ENCODE measurements at places on chromosomes 12 and 14. TPM values are rescaled to one million over a fixed set of nuclear protein-coding genes. Genes with fewer than 3 reads are reported as not detected.

- H3K36me3 ChIP-seq = peaks cover 20% of the 10 kb centered on the region
- no peaks in the 10 kb centered on the region for H3K27me3 ChIP-seq
- peaks cover 33% of the 10 kb centered on the region for H3K4me1 ChIP-seq
- no peak for DNase-seq
- no peak overlapping the region for H3K27ac ChIP-seq
These were observed 30.3 kb downstream of the CORO1C start for GRCh38 chr12:108700833-108701541.

- H3K36me3 ChIP-seq = no peaks in the 10 kb centered on the region
- no peak overlapping the region for H3K4me3 ChIP-seq
- no peak for DNase-seq
- H3K27ac ChIP-seq = no peak overlapping the region
These were observed 20.3 kb upstream of the EIF5 start for GRCh38 chr14:103313704-103314103.

DNA sequence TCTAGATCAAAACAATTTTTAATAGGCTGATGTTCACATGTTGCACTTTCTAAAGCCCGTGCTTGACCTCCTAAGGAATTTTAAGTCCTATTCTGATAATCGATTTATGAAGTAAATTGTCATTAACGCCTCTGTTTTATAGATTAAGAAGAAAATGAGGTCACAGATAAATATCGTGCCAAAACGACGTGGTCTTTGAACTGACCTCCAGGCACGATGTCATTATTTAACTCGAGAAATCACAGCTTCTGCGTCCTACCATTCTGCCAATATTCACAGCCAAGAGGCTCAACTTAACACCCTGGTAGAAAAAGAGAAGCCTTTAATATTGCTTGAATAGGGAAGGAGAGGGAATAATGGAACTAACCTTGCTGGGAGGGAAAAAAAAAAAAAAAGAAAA is 888 bp upstream of the EEA1 start:
- peaks cover 4% of the 10 kb centered on the region for H3K36me3 ChIP-seq
- H3K27me3 ChIP-seq = no peaks in the 10 kb centered on the region
- DNase-seq = no peak
- peak overlapping the region; percentile 80 for H3K4me3 ChIP-seq
- peak overlapping the region; percentile 96 for H3K27ac ChIP-seq
- peaks cover 29% of the 10 kb centered on the region for H3K4me1 ChIP-seq

ARHGEF25 gene
- total RNA-seq = 0.42 TPM

DNA sequence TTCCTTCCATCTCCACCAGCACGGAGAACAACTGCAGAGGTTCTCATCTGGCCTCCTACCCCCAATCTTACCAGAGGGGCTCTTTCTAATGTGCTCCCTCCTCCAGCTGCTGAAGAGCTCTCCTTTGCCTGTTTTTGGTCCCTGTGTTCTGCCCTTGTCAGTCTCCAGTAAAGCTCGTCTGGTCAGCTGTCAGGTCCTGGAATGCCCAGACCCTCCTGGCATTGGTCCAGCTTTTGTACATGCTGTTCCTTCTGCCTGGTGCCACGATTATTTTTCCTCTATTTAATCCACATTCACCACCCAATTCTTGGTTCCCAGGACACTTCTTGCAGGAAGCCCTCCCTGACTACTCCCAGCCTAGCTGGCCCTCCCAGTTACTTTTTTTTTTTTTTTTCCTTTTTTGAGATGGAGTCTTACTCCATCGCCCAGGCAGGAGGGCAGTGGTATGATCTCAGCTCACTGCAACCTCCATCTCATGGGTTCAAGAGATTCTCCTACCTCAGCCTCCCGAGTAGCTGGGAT is 6.5 kb downstream of the SLC8B1 start:
- H3K4me1 ChIP-seq = peaks cover 17% of the 10 kb centered on the region
- no peak overlapping the region for H3K4me3 ChIP-seq
- H3K27me3 ChIP-seq = no peaks in the 10 kb centered on the region

DNA sequence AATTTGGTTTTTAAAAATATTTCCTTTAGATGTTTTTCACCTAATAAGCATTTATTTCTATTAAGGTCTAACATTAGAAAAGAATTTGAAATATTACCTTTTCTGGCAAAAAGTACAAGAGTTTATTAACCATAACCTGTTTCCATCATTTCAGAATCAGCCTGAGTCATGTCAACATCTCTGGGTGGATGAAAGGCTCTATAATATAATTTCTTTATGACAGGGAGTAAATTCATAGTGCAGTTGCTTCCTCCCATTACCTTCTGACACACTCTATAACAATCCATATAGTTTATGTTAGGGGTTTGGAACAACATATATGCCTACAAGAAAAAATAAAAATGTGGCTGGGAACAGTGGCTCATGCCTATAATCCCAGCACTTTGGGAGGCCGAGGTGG is 134.5 kb downstream of the SLC2A13 start:
- no peaks in the 10 kb centered on the region for H3K4me1 ChIP-seq
- no peaks in the 10 kb centered on the region for H3K36me3 ChIP-seq
- H3K27me3 ChIP-seq = no peaks in the 10 kb centered on the region
- DNase-seq = no peak

DNA sequence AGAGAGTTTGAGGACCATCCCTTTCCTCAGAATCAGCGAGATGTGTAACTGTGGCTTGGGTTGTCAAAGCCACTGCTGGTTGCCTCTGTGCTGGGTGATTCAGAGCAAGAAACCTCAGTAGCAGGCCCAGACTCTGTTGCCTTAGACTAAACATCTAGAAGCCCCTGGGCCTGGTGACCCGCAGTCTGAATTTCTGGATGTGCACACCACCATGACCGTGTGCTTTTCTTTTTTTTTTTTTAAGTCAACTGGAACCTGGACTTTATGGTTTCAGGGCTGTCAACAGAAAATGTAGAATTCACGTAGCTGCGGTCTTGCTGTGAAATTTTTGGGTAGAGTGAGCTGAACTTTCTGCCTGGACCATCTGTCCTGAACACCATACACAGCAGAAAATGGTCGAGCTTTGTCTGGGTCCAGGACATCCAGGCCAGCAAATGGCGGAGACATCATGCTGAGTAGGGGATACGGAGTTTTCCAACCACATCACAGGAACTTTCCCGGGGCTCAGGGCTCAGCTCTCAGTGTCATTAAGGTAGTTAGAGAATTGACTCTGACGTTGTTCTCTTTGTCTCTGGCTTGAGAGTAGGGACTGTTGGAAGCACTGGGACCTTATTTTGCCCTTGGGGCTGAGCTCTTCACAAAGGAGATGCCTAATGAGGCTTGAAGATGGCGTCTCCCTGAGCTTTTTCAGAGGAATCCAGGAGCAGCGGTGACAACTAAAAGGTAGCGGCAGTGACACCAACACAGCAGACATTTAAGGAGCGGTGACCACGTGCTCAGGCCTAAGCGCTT is 23.0 kb upstream of the BATF start:
- peaks cover 33% of the 10 kb centered on the region for H3K4me1 ChIP-seq
- DNase-seq = no peak
- no peak overlapping the region for H3K27ac ChIP-seq
- no peaks in the 10 kb centered on the region for H3K36me3 ChIP-seq
- H3K4me3 ChIP-seq = no peak overlapping the region

- no peak for DNase-seq
- H3K27me3 ChIP-seq = no peaks in the 10 kb centered on the region
- H3K27ac ChIP-seq = no peak overlapping the region
- peaks cover 19% of the 10 kb centered on the region for H3K36me3 ChIP-seq
- peaks cover 37% of the 10 kb centered on the region for H3K4me1 ChIP-seq
These were observed 34.4 kb downstream of the CDK17 start for GRCh38 chr12:96365604-96366380.

OAS2 gene
- total RNA-seq = 294 TPM

LRTM2 gene
- total RNA-seq = not detected

PLCZ1 gene
- total RNA-seq = not detected

APOF gene
- total RNA-seq = not detected

- peaks cover 31% of the 10 kb centered on the region for H3K36me3 ChIP-seq
- no peak for DNase-seq
- peak overlapping the region; percentile 67 for H3K27ac ChIP-seq
- H3K27me3 ChIP-seq = no peaks in the 10 kb centered on the region
- no peak overlapping the region for H3K4me3 ChIP-seq
These were observed 30.0 kb downstream of the GALNT4 start for GRCh38 chr12:89494411-89495231.

DNA sequence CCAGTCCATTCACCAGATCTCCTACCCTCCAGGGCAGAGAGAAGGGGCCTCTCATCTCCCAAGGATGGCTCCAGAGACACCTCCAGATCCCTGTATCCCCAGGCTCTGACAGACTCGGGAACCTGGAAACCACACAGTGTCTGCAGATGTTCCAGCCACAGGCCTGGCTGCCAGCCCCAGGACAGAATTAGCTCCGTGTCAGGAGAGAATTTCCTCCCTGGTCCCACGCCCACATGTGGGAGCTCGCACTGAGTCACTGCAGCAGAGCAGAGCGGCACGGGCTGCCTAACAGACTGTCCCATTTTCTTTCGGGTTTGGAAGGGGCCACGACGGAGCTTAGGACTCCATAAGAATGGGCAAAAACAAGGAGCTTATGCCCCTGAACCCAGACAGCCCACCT is 33.6 kb downstream of the CMKLR1 start:
- DNase-seq = no peak
- no peaks in the 10 kb centered on the region for H3K36me3 ChIP-seq
- H3K4me3 ChIP-seq = no peak overlapping the region
- H3K27ac ChIP-seq = no peak overlapping the region
- H3K27me3 ChIP-seq = peaks cover 3% of the 10 kb centered on the region

GRCh38 chr14:71883094-71883493 is 49.1 kb upstream of the RGS6 start:
- no peaks in the 10 kb centered on the region for H3K4me1 ChIP-seq
- H3K27me3 ChIP-seq = peaks cover 2% of the 10 kb centered on the region
- no peak overlapping the region for H3K4me3 ChIP-seq
- no peaks in the 10 kb centered on the region for H3K36me3 ChIP-seq
- no peak overlapping the region for H3K27ac ChIP-seq

DNA sequence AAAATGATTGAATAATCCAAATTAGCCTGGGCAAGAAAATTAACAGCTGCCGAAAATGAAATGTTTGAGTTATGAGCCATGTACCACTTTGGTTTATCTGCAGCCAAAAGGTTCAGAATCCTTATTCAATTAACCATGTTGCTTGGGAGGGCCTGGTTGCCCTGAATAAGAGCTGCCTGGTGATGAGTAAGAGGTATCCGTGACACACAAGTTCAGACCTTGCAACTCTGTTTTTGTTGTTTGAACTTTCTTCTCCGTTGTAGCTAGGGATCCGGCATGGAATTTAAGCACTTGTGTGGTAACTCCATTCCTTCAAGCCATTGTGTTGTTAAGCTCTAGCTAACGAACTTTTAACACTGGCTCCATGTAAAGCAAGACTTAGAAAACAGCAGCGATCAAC is 35.7 kb downstream of the FOXA1 start:
- DNase-seq = no peak
- H3K27me3 ChIP-seq = no peaks in the 10 kb centered on the region
- H3K27ac ChIP-seq = no peak overlapping the region
- H3K4me3 ChIP-seq = no peak overlapping the region
- H3K36me3 ChIP-seq = no peaks in the 10 kb centered on the region
- H3K4me1 ChIP-seq = no peaks in the 10 kb centered on the region

PRR4 gene
- total RNA-seq = 2.5 TPM

KRT6C gene
- not detected for total RNA-seq

TAS2R50 gene
- 0.60 TPM for total RNA-seq

GRCh38 chr14:88599326-88599725 is 36.5 kb downstream of the ZC3H14 start:
- DNase-seq = no peak
- peak overlapping the region; percentile 87 for H3K27ac ChIP-seq
- H3K4me3 ChIP-seq = no peak overlapping the region
- H3K4me1 ChIP-seq = peaks cover 37% of the 10 kb centered on the region
- peaks cover 63% of the 10 kb centered on the region for H3K36me3 ChIP-seq

DNA sequence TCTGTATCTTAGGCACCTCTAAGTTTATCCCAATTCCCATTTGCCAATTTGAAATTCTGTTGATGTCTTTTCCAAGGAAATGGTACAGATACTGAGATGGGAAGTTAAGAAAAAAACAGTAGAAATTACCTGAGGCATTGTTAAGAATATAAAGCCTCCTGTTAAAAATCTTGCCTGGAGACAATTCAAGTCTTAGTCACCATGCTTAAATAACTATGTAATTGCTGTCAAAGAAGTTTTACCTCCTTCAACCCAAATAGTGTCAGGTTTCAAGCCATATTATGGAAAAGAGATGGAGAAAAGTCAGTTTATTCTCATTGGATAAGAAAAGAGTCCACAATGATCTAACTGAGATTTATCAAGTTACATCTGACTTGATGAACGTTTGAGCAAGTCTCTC is 974.7 kb downstream of the GALC start:
- H3K27ac ChIP-seq = no peak overlapping the region
- DNase-seq = no peak
- no peaks in the 10 kb centered on the region for H3K4me1 ChIP-seq
- H3K4me3 ChIP-seq = no peak overlapping the region

SYNE3 gene
- 81.0 TPM for total RNA-seq

- H3K27me3 ChIP-seq = no peaks in the 10 kb centered on the region
- no peak for DNase-seq
- peaks cover 57% of the 10 kb centered on the region for H3K4me1 ChIP-seq
- peaks cover 32% of the 10 kb centered on the region for H3K36me3 ChIP-seq
These were observed 2.7 kb downstream of the CD4 start for GRCh38 chr12:6791931-6792520.

GNB3 gene
- not detected for total RNA-seq

- no peak overlapping the region for H3K4me3 ChIP-seq
- H3K27me3 ChIP-seq = no peaks in the 10 kb centered on the region
- no peaks in the 10 kb centered on the region for H3K36me3 ChIP-seq
- H3K27ac ChIP-seq = no peak overlapping the region
- no peak for DNase-seq
These were observed 589.5 kb upstream of the TBX3 start for GRCh38 chr12:115273456-115273855.

GPR68 gene
- 32.7 TPM for total RNA-seq

STK38L gene
- total RNA-seq = 20.4 TPM

KRT81 gene
- total RNA-seq = not detected

ZNF605 gene
- 12.4 TPM for total RNA-seq

DNA sequence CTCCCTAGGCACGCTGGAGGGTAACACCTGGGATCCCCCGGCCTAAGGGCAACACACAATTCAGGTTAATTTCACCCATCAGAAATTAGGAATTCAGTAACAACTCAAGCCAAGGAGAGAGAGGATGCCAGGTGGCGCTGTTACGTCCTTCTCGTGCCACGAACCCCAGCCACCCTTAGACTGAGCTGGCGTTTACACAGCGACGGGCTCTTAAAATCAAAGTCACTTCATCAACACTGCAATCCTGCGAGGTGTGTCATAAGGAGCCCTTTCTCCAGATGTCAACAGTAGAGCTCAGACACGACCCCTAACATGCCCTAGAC is 110.6 kb upstream of the TMEM132D start:
- DNase-seq = no peak
- no peaks in the 10 kb centered on the region for H3K27me3 ChIP-seq
- H3K27ac ChIP-seq = no peak overlapping the region
- no peak overlapping the region for H3K4me3 ChIP-seq
- no peaks in the 10 kb centered on the region for H3K36me3 ChIP-seq

GRCh38 chr12:9381619-9382018 is 173.4 kb upstream of the PZP start:
- no peak overlapping the region for H3K4me3 ChIP-seq
- DNase-seq = no peak
- no peak overlapping the region for H3K27ac ChIP-seq
- peaks cover 4% of the 10 kb centered on the region for H3K4me1 ChIP-seq
- no peaks in the 10 kb centered on the region for H3K36me3 ChIP-seq

GRCh38 chr12:3202734-3203446 is 125.7 kb downstream of the TSPAN9 start:
- DNase-seq = peak; percentile 62
- no peak overlapping the region for H3K27ac ChIP-seq
- no peaks in the 10 kb centered on the region for H3K36me3 ChIP-seq

CLEC6A gene
- not detected for total RNA-seq
